Stimulated activated CD4-positive, alpha-beta T cell treated with anti-CD3 and anti-CD28 coated beads, Interleukin-2, amount 100 ng/mL, for 4 hours (primary cell): ENCODE measurements at places on chromosomes 5 and 9.
A peak's percentile ranks its signal among the peaks of the same experiment; 100 is the strongest.

- no peak for DNase-seq
Measured at GRCh38 chr5:10333154-10334006, 20.1 kb upstream of the MARCHF6 start.

- DNase-seq: no peak
Measured at GRCh38 chr5:174531782-174532191, 192.6 kb upstream of the MSX2 start.

- peak; percentile 95 for DNase-seq
Measured at GRCh38 chr5:134370871-134371833, at the start of gene UBE2B. Gene UBE2B, plus strand, starts transcription at chr5:134371569. Its CDS starts 27 bp downstream, at chr5:134371596.

- DNase-seq: no peak
Measured at GRCh38 chr5:90424245-90424644, 14.7 kb upstream of the CETN3 start.

- no peak for DNase-seq
Measured at GRCh38 chr9:89448821-89449220, 49.1 kb downstream of the SEMA4D start.

GRCh38 chr5:36703245-36703860, 96.9 kb downstream of the SLC1A3 start:
- no peak for DNase-seq

- peak; percentile 9 for DNase-seq
Measured at GRCh38 chr5:75023368-75024159, 28.8 kb downstream of the GCNT4 start.

GRCh38 chr5:142221091-142221860, 103.5 kb downstream of the SPRY4 start:
- DNase-seq: no peak

DNA sequence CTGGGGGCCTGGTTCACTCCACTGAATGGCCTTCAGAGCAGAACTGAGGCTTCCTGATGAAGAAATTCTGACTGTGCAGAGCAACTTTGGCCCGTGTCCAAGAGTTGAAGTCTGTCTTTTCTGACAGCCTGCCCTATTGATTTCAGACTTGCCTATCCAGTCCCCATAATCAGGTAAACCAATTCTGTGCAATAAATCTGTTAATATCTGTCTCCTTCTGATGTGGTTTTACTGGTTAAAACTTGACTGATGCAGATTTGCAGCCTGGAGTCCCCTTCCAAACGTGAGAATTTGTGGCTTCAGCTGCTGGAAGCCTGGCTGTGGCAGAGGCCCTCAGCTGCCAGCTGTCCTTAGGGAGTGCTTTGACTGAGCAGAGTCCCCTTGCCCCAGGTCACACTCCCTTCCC, 283.9 kb upstream of the ANKRD55 start:
- DNase-seq: no peak

GRCh38 chr9:128310461-128310860, 11.8 kb downstream of the TRUB2 start:
- DNase-seq: no peak

DNA sequence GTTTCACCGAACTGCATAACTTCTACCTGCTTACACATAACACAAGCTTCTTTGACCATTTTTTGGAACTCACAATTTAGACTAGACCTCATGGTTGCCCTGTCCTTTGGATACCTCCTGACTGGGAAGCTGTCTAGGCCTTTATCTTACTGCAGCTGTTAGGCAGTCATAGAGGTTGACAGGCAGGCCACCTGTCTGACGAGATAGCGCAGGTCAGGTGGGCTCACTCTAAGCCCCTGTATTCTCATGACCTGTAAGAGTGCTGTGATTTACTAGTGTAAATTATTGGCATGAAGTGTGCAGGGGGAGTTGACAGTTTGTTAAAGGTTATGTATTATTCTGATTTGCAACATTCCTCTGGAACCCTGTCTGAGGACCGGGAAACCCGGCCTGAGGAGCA, 29.0 kb downstream of the SLC22A4 start:
- no peak for DNase-seq

DNA sequence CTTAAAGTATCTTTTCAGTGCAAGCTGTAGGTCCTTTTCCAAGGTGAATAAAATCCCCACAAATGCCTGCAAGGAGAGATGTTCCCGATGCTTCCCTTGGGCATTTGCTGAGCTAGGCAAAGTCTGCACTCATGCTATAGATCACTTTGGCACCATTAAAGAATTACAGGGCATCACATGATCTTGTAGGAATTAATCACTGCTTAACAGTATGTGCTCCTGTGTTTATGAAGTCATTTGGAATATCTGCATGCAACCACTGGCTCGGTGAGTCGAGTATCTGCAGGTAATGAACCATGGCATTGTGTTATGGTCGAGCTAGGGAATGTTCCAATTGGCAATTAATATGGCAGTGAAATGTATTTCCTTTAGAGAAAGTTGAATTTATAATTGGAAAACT, 615.1 kb downstream of the TLE1 start:
- DNase-seq: no peak

- no peak for DNase-seq
Measured at GRCh38 chr5:146662229-146662628, 146.2 kb upstream of the GPR151 start.
